ENCODE measurements at places on chromosomes 1 and 21. TPM values are rescaled to one million over a fixed set of nuclear protein-coding genes. Genes with fewer than 3 reads are reported as not detected.

The TDRD10 gene
- not detected for total RNA-seq

The SIPA1L2 gene
- total RNA-seq = 12.5 TPM

The GFI1 gene
- 8.1 TPM for total RNA-seq

The RAB7B gene
- 0.22 TPM for total RNA-seq

The CD53 gene
- total RNA-seq = 0.96 TPM

The ABCB10 gene
- 20.3 TPM for total RNA-seq

The CFHR1 gene
- total RNA-seq = 0.34 TPM

The SYTL1 gene
- total RNA-seq = 75.9 TPM

The KIAA1614 gene
- 0.25 TPM for total RNA-seq

The SHE gene
- not detected for total RNA-seq

GRCh38 chr1:178397678-178398077, 99.1 kb downstream of the CLEC20A start:
- no peaks in the 10 kb centered on the region for H3K27me3 ChIP-seq
- H3K4me3 ChIP-seq = no peak overlapping the region
- H3K4me1 ChIP-seq = peaks cover 29% of the 10 kb centered on the region
- H3K36me3 ChIP-seq = no peaks in the 10 kb centered on the region

DNA sequence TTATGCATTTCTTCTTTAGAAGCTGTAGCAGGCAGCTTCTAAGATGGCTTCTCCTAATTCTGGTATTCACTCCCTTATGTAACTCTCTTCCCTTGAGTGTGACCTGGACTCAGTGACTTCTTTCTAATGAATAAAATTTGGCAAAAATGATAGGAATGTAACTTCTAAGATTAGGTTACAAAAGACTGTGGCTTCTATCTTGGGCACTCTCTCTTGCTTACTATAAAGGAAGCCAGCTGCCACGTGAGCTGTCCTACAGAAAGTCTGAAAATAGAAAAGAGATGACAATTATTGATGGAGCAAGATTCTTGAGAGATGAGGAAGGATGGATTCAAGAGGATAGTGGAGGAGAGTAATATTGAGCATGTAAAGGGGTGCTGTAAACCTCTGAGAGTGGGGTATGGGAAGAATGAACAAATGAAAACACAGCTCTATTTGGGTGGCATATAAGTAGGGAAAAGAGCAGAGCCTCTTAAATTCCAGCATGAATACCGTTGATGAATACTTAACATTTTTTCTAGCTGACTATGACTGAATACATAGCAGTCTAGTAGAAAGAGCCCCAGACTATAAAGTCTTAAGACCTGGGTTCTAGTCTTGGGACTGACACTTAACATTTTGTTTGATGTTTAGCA, 5.5 kb downstream of the TSEN15 start:
- H3K27me3 ChIP-seq = no peaks in the 10 kb centered on the region
- 0 out of 2 replicates have a peak, but pooled peaks cover 5% of the 10 kb centered on the region for H3K36me3 ChIP-seq
- no peak overlapping the region for H3K4me3 ChIP-seq
- no peak for DNase-seq
- H3K4me1 ChIP-seq = peaks cover 26% of the 10 kb centered on the region

DNA sequence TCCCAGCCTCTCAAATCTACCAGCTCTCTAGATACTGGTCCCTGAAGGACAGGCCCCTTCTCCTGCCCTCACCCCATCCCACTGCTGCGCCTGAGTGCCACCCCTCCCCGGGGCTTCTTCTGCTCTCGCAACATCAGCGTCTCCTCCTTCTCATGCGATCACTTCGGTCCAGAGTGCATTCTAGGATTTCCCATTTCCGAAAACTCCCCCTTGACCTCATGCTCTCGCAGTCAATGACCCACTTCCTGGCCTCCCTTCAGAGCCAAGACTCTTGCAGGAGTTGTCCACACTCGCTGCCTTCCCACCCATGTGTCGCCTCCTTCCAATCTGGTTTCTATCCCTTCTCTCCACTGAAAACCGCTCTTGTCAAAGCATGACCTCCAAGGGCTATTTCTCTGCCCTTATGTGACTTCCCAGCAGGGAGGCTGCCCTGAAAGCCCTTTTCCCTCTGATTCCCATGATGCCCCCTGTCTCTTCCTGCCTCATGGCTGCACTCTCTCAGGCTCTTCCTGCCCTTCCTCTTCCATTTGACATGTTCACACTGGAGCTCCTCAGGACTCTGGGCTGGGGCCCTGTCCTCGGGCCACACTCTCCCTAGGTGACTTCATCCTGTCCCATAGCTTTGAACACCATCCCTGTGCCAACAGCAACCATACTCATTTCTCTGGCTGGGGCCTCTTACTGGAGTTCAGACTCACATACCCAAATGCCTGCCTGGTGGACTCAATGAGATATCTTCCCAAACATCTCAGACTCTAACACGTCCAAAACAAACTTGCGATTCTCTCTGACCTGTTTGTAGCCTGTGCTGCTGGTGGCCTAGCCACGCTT, 46.0 kb downstream of the LDLRAD2 start:
- peaks cover 13% of the 10 kb centered on the region for H3K4me1 ChIP-seq
- no peaks in the 10 kb centered on the region for H3K27me3 ChIP-seq
- H3K27ac ChIP-seq = no peak overlapping the region
- no peak overlapping the region for H3K4me3 ChIP-seq

DNA sequence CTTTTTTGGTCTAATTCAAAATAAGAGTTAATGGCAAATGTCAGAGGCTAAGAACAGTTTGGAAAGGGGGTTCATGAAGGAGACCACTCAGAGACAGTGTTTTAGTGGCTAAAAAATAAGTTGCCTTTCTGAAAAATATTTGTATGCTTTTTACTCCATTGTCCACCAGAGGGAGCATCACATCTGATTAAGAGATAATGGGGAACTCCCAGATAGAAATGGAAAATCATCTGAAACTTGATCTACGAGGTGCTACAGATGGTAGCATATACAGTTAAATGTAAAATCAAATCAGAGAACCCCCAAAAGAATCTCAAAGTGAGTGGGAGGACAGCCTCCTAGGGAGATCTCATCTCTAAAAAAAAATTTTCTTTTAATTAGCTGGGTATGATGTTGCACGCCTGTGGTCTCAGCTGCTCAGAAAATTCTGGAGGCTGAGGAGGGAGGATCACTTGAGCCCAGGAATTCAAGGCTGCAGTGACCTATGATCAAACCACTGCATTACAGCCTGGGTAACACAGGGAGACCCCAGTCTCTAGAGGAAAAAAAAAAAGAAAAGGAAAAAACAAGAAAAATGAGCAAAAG, 9.7 kb downstream of the SMYD3 start:
- no peak overlapping the region for H3K27ac ChIP-seq
- H3K4me3 ChIP-seq = no peak overlapping the region
- no peaks in the 10 kb centered on the region for H3K36me3 ChIP-seq
- DNase-seq = peak; percentile 60
- H3K27me3 ChIP-seq = no peaks in the 10 kb centered on the region

GRCh38 chr21:45040157-45040711, 34.1 kb upstream of the ADARB1 start:
- H3K27ac ChIP-seq = no peak overlapping the region
- no peaks in the 10 kb centered on the region for H3K36me3 ChIP-seq
- H3K4me1 ChIP-seq = no peaks in the 10 kb centered on the region

GRCh38 chr1:50553921-50554320, 130.7 kb upstream of the DMRTA2 start:
- no peaks in the 10 kb centered on the region for H3K36me3 ChIP-seq
- DNase-seq = no peak
- no peak overlapping the region for H3K27ac ChIP-seq
- no peaks in the 10 kb centered on the region for H3K4me1 ChIP-seq
- no peak overlapping the region for H3K4me3 ChIP-seq

- DNase-seq = no peak
- no peak overlapping the region for H3K4me3 ChIP-seq
- no peak overlapping the region for H3K27ac ChIP-seq
- H3K4me1 ChIP-seq = no peaks in the 10 kb centered on the region
Measured at GRCh38 chr21:40471103-40471502, 375.9 kb downstream of the DSCAM start.

GRCh38 chr1:245541369-245541768, 386.6 kb downstream of the KIF26B start:
- no peaks in the 10 kb centered on the region for H3K4me1 ChIP-seq
- H3K27me3 ChIP-seq = peaks cover 16% of the 10 kb centered on the region
- no peak for DNase-seq
- no peak overlapping the region for H3K27ac ChIP-seq
- no peaks in the 10 kb centered on the region for H3K36me3 ChIP-seq

- no peak overlapping the region for H3K27ac ChIP-seq
- H3K4me1 ChIP-seq = no peaks in the 10 kb centered on the region
- no peak for DNase-seq
- peaks cover 4% of the 10 kb centered on the region for H3K36me3 ChIP-seq
- no peaks in the 10 kb centered on the region for H3K27me3 ChIP-seq
Measured at GRCh38 chr1:46568461-46568891, 17.0 kb upstream of the KNCN start.

DNA sequence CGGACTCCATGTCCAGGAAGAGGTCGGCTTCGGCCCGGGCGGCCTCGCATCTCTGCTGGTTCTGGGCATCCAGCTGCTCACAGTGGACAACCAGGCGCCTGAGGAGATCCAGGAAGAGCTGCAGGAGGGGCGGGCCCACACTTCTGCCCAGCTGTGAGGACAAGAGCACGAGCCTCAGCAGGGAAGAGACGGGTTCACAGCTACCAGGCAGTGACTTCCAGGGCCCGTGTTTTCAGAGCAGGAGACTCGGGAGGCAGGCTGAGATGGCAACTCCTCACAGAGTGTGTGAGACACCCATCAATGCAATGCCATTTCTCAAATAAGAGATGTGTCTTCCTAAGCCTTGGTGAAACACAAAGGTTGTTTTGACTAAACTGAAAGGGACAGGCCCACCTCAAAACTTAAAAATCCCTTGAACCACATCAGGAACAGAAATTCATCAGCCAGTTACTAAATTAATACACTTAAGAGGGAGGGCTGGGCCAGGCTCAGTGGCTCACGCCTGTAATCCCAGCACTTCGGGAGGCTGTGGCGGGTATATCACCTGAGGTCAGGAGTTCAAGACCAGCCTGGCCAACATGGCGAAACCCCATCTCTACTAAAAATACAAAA, 43.4 kb downstream of the URB1 start:
- H3K36me3 ChIP-seq = peaks cover 69% of the 10 kb centered on the region
- no peak for DNase-seq
- no peak overlapping the region for H3K27ac ChIP-seq
- H3K27me3 ChIP-seq = no peaks in the 10 kb centered on the region
- no peak overlapping the region for H3K4me3 ChIP-seq
- H3K4me1 ChIP-seq = no peaks in the 10 kb centered on the region

DNA sequence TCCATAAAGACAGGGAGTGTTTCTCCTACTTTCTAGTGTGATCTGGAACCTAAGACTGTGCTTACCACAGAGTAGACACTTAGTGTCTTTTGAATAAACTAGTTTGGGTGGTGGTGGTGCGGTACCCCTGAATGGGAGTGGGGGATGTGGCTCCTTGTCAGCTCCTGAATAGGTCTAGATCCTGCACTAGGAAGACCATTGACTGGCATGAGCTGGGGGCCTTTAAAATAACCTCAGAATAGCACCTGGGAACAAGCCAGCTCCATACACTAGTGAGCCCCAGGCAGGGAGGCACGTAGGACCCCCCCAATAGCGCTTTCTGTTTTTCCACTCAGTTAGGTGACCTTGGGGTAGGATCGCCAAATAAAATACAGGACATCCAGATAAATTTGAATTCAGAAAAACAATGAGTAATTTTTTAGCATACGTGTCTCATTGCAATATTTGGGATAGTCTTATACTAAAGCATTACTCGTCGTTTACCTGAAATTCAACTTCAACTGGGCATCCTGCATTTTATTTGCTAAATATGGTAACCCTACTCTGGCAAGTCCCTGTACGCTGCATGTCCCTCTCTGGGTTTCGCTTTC, 45.6 kb downstream of the AZIN2 start:
- peak overlapping the region; percentile 98 for H3K4me3 ChIP-seq
- peaks cover 5% of the 10 kb centered on the region for H3K4me1 ChIP-seq
- H3K27ac ChIP-seq = peak overlapping the region; percentile 66
- no peaks in the 10 kb centered on the region for H3K36me3 ChIP-seq
- no peaks in the 10 kb centered on the region for H3K27me3 ChIP-seq

GRCh38 chr1:214476986-214477870, 74.2 kb downstream of the PTPN14 start:
- H3K36me3 ChIP-seq = no peaks in the 10 kb centered on the region
- H3K27ac ChIP-seq = peak overlapping the region; percentile 88
- peaks cover 45% of the 10 kb centered on the region for H3K4me1 ChIP-seq

- DNase-seq = no peak
- H3K27ac ChIP-seq = peak overlapping the region; percentile 17
- peaks cover 11% of the 10 kb centered on the region for H3K4me1 ChIP-seq
- H3K27me3 ChIP-seq = no peaks in the 10 kb centered on the region
Measured at GRCh38 chr1:209805341-209805781, 581 bp downstream of the IRF6 start.

DNA sequence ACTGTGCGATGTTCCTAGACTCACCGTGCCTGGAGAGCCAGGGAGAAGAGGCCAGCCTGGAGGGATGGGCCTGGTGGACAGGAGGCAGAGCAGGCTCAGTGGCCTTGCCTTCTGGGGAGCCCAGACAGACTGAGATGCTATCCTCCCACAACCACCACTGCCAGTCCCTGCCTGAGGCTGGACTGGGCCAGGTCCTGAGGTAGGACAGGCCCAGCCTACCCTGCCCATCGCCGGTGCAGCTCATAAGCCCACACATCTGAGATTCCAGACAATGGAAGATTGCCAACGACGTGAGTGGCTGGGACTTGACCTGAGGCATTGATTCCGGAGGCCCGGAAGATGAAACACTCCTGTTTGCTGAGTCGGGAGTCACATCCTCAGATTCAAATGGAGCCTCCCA, 5.8 kb downstream of the CLEC20A start:
- no peak overlapping the region for H3K4me3 ChIP-seq
- no peaks in the 10 kb centered on the region for H3K36me3 ChIP-seq
- H3K27me3 ChIP-seq = no peaks in the 10 kb centered on the region
- no peak overlapping the region for H3K27ac ChIP-seq

GRCh38 chr21:29238967-29239290, 59.8 kb upstream of the BACH1 start:
- H3K4me3 ChIP-seq = no peak overlapping the region
- no peak overlapping the region for H3K27ac ChIP-seq
- no peaks in the 10 kb centered on the region for H3K36me3 ChIP-seq
- DNase-seq = no peak

- no peak for DNase-seq
- H3K4me1 ChIP-seq = peaks cover 25% of the 10 kb centered on the region
- no peak within 1 kb of the TSS for H3K27ac ChIP-seq
- H3K36me3 ChIP-seq = no peaks in the 10 kb centered on the region
- H3K4me3 ChIP-seq = peak within 1 kb of the TSS; percentile 47
Measured at GRCh38 chr1:212699625-212700222, at the start of gene BATF3. BATF3 (minus strand) TSS chr1:212699840; CDS start chr1:212699762, 78 bp downstream.

GRCh38 chr1:89451011-89451410, 73.6 kb upstream of the LRRC8B start:
- H3K27me3 ChIP-seq = no peaks in the 10 kb centered on the region
- DNase-seq = no peak
- H3K36me3 ChIP-seq = no peaks in the 10 kb centered on the region
- no peak overlapping the region for H3K4me3 ChIP-seq
- no peak overlapping the region for H3K27ac ChIP-seq

All from HCT116 (cell line).